ENCODE measurements at places on chromosomes 5 and 9.

DNA sequence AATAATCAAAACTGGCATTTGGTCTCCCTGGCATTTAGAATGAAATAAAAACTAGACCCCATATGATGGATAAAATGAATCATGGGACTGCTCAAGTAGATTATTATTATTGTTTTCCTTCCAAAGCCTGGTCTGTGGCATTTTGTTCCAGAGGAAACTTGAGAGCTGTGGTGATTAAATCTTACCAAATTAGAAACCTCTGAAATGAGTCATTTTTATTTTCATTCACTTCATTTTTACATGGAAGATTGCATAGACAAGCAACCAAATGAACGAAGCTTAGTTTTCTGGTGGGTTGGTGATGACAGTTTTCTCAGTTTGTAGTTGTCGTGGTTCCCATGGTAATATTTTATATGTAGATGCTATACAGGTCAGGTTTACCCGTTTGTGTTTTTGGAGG, 23.4 kb downstream of the PAM start:
- DNase-seq = no peak

DNA sequence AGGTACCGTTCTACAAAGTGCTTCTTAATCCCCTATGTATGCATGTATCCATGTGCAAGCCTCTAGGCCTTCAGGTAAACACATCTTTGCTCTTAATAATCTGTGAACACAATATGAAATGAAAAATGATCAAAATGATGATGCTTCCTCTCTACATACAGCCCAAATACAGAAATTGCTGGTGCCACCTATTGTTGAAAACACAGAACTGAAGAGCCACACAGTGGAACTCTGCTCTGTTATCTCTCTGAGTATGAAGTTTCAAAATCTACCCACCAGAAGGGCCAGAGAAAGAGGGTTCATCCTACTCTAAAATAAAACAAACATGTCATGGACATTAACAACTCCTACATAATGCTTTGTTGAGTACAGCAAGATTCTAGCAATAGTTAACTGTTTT, 71.3 kb downstream of the GLIS3 start:
- DNase-seq = no peak

DNA sequence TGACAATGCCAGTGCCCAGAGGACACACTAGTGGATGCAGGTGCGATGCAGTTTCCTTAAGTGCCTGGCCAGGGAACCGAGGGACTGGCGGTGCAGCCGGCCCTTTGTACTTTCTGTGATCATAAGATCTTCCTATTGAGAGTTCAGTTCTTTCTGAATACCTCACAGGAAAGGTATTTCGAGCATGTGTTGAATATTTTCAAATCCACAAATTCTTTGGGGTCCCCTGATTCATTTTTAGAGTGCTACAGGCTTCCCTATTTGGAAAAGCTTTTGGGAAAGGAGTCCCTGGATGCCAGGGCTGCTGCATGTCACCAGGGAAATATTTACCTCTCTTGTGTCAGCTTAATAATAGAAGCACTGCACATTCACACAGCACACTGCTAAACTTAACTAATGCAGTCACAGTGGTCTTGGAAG, 281.5 kb downstream of the GADD45G start:
- DNase-seq = no peak

DNA sequence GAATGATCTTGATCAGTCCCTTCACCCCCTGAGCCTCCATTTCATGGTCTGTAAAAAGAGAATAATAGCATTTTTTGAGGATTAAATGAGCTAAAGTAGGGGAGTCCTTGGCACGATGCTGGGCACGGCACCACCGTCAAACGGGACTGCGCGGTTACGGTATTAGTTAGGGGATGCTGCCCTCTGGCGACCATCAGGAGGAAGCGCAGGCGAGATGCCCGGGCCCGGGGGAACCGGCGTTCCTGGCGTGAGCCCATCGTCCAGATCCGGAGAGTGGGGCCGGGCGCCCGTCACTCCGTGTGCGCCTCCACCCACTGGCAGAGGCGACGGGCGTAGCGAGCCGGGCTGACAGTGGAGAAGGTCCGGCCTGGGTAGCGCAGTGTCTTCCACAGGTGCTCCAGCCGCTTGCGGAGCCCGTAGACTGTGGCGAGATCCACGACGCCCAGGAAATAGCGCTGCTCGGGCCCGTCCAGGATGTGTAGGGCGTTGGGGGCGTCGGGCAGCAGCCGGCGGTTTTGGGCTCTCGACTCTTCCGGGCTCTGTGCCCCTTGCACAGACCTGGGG, 4.8 kb upstream of the ST6GALNAC4 start:
- no peak for DNase-seq

GRCh38 chr9:96137671-96138429, 164.1 kb downstream of the HSD17B3 start:
- no peak for DNase-seq

GRCh38 chr9:70020217-70020616, 23.4 kb upstream of the MAMDC2 start:
- DNase-seq = no peak

DNA sequence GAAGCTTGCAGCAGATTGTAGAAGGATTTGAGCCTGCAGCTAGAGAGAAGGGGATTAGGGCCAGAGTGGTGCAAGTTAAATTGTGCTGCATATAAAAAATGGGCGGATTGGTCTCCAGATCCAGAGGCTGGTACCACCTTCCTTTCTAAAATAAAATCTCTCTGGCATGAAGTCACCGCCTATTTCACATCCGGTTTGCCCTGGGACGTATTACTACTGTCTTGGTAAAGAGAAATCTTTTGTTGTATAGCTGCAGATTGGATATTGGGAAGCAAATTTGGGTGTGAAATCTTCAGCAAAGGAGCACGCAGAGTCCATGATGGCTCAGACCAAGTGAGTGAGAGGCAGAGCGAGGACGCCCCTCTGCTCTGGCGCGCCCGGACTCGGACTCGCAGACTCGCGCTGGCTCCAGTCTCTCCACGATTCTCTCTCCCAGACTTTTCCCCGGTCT, at the start of gene GABRA1:
Gene GABRA1, plus strand, starts transcription at position 180 of the 451 bp plus-strand sequence. CDS start 2,691 bp downstream, outside the sequence.
- no peak for DNase-seq

DNA sequence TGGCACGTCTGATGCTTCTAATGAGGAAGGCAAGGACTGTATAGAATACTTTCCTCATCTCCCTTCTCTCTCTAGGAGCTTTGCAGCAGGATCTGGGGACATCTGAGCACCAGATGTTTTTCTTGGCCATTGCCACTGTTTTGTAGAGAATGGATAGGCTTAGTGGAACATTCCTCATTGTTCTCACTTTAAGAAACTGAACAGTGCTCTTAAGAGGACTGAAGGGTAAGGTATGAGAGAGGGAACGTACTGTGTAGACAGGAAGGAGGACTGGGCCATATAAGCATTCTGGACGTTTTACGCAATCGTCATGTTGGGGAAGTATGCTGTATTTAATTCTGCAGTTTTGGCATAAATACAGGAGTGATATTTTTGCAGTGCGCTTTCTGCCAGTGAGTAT, 70.6 kb downstream of the SMARCA2 start:
- no peak for DNase-seq

GRCh38 chr5:59390074-59390659, 503.4 kb downstream of the PDE4D start:
- no peak for DNase-seq

DNA sequence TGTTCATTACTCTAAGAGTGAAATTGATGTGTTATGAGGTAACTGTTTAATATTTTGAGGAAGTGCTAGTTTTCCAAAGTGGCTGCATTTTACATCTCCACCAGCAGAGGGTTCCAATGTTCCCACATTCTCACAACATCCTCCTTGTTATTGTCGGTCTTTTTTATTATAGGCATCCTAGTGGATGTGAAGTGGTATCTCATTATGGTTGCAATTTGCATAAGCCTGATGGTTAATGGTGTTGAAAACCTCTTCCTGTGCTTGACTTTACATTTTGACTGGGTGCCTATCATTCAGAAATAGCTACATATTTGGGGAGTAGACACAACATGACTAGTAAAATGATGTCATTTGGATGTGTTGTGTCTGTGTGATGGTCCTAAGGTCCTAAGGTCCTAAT, 143.6 kb downstream of the MRPS30 start:
- DNase-seq = no peak

DNA sequence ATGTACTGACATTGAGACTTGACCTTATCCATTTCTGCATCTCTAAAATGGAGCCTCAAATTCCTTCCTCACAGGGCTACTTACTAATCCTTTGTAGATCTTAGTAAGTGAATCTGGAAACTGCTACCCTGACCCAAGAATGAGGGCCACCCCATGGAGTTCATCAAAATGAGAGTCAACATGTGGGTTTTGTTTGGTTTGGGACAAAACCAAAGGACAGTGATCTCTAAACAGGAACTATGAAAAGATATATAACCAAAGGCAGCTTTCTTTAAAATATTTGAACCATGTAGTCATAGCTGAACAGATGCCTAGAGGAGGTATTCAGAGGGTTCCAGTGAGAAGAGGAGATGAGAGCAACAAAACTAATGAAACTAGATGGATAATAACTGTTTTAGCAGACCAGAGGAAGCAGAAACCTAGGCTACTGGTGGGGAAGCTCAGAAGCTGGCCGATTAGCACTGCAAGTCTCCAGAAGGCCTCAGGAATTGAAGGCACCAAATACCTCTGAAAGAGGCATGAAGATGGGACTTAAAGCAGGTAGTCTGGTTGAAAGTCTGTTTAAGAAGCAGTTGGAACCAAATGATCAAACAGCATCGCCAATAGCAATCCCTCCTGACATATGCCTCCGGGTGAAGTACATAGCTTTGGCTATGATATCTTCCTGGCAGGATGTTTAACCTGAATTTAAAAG, 45.8 kb downstream of the THOC3 start:
- DNase-seq = no peak

DNA sequence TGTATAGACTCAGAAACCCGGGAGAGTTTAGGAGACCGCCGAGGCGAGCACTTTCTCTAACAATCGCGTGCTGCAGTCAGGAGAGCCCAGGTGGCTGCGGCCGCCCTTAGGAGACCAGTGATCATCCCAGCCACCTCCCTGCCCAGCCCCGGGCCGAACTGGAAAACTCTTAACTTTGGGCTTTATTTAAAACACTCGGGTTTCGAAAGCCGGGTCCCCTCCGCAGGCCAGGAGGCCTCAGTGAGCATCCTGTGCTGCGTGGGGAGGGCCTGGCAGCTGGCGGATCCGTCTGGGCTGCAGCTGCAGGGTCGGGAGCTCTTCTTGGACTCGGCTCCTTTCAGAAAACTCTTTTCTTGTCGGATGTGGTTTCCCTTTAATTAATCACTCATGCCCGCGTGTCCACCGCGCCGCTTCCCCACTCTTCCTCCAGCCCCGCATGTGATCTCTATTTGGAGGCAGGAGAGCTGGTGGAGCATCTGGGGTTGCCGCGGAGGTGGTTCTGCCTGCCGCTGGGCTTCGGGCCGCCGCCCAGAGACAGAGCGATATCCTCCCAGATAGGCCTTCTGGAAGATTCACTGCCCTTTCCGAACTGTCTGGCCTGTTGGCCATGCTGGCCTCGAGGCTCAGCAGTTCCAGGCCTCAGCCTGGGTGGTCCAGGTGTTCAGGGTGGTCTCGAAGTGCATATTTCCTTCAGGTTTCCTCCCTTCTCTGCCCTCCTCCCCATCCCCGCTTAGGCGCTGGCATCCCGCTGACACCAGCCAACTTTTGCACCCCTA, 59.5 kb downstream of the TMEM174 start:
- DNase-seq = no peak

- no peak for DNase-seq
These were observed 263.8 kb downstream of the NSG2 start for GRCh38 chr5:174309131-174309795.

DNA sequence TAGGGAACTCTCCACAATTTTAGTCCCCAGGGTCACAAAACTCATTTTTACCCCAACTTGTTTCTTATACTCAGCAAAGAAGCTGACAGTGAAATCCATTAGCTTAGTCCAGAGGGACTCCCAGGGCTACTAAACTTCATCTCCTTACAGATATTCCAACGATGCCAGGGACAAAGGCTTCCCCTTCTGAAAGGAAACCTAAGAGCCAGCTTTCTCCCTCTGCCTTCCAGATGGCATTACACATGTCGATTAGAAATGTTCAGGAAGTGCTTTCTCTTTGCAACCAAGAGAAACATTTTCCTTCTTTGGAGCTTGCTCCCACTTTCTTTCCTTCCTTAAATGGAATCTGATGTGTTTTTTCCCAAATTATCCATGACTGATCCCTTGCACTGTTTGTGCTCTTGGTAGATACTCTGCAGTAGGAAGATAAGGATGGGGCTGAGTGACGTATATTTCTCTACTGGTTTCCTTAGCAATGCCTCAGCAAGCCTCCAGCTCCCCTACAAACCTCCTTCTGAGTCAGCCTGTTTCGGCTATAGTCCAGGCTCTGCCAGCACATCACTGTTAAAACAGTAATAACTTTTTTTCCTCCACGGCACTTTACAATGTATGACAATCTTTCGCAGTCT, 43.0 kb upstream of the HTR4 start:
- no peak for DNase-seq

DNA sequence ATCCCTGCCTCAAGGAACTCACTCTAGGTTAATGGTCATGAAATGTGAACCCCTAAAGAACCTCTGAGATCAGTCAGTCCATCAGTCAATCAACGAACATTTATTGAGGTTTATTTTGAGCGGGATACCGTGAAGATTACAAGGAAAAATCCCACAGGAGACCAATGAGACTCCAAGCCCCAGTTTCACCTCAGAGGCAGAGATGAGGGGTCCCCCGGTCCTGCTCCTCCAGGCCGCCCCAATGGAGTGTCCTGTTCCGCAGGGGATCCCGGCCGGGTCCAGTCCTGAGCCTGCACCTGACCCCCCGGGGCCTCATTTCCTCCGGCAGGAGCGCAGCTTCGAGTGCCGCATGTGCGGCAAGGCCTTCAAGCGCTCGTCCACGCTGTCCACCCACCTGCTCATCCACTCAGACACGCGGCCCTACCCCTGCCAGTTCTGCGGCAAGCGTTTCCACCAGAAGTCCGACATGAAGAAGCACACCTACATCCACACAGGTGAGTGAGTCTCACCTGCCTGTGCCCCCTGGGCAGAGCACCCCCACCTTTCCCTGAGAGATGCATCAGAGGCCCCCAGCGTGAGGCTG, 11.0 kb downstream of the GFI1B start:
- no peak for DNase-seq

DNA sequence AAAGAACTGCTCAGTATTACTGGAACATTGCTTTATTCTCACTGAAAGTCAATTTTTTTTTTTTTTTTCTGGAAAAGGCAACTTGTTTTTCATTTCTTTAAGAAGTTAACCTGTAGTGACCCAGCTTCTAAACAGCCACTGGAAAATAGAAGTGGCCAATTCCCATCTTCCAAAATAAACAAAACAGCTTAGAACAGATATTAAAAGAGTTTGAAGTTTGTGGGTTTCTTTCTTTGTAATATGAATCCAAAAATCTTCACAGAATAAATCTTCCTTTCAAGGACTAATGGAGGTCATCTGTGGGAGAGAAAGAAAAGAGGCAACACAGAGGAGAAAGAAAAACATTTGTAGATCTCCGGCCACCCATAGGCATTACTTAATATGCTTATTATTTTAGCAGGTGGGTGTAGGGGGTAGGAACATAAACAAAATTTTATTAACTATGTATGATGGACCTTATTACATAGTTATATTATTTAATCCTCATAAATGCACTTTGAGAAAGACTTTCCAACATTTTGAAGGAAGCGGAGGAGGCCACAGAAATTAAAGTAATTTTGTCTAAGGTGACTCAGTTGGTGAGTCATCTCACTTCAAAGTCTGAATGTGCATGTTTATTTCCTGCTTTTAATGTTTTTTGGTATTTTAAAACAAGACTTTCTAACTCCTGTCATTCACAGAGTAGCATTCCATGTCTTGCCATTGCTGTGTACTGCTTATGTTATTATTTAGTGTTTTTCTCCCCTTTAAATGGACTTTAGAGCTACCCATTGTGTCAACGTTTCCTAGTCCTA, 1791.8 kb upstream of the WWC1 start:
- DNase-seq = no peak

- DNase-seq = no peak
These were observed 1605.7 kb upstream of the CDH6 start for GRCh38 chr5:29587832-29588231.

- no peak for DNase-seq
These were observed 258.6 kb upstream of the ADAMTS16 start for GRCh38 chr5:4881366-4882002.
